NCI-H446 (cell line): ENCODE measurements at places on chromosomes 7 and 10.

GRCh38 chr7:107889992-107890391, 991 bp upstream of the DLD start:
- no peak for DNase-seq

DNA sequence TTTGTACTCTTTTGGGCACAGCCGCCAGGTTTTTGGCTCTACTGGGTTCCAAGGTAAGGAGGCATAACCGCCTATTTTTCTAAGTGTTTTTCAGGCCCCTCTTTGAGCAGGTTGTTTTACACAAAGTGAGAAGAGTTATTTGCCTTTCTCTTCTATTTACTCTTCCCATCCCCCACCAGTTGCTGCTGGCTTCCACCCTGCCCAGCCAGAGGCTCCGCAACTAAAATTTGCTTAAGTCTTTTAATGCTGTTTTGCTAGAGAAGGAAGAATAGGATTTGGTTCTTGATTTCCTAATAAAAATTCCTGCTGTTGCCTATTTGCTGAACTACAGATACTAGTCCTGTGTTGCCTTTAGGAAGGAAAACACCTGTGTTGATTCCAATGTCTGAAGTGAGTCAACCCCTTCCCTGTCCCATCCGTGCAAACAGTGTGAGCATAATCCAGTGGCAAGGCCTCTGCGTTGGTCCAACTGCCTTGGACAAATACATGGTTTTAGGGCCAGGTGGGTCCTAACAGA, 1.9 kb downstream of the PLA2G12B start:
- DNase-seq = no peak

DNA sequence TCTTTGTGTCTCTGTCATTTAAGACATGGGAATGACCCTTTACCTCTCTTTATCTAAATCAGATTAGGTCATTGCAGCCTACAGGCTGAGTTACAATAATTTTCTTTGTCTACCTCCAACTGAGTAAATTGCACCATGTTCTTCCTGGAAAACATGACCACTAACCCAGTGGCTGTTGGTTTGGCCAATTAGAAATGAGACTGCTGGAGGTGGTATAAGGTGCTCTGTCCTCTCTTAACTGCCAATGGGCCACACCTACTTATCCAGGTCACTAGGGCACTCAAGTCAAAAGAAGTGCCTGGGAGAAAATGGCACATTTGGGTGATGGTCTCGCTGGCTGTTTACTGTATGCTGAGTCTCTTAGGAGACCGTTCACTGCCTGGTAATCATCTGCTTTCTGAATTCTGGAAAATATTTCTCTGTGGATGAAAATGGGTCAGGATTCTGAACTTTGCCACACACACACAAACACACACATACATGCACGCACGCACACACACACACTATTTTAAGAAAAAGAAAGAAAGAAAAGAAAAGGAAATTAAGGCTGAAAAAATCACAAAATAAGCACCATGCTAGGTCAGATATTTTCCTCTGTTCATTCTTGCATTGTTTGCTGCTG, 16.4 kb downstream of the STAMBPL1 start:
- DNase-seq = no peak

DNA sequence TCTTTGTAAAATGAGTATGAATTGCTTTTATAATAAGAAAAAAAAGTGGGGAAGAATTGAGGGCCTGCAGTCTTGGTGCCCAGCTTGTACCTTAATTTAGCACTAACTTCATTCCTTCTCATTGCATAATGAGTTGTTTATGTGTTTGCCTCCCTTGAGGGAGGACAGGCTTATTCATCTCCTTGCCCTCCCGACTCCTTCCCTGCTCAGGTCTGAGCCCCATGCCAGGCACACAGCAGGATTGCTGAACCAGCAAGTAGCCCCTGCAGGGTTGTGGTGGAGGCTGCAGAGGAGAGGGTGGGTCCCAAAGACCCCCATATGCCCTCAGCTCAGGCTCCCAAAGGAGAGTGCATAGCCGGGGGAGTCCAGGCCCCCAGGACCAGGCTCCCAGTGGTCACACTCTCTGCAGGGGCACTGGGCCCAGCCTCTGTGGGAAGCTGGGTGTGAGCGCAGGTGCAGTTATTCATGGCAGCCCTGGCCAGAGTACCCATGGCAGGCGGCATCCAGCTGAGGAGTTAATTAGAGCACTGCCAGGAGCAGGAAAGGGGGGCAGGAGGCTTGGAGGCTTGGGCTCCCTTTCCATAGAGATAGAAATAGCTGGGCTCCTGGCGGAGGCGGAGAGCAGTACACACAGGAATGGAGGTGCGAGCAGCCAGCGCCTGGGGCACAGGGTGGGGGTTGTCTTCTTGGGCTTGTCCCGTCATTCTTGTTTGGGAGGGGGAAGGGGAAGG, 28.2 kb upstream of the GOLGA7B start:
- no peak for DNase-seq

DNA sequence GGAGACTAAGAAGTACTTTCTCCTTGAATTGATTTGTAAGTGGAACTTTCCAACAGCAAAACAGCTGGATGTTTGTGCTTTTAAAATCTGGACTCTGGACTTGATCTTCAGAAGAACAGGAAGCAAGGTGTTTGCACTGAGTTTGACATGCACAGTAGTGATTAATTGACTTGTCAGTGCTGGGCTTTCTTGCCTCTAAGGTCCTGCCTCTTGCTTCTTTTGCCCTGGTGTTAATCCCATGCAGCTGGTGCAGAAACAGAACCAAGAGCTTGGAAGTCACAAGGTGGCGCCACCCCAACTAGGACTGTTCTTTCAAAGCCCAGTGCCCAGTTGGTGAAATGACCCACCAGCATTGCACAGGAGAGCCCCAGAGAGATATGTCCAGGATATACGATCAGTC, 66.8 kb upstream of the SEPHS1 start:
- DNase-seq = no peak

GRCh38 chr7:54969208-54969967, 49.4 kb upstream of the EGFR start:
- no peak for DNase-seq

DNA sequence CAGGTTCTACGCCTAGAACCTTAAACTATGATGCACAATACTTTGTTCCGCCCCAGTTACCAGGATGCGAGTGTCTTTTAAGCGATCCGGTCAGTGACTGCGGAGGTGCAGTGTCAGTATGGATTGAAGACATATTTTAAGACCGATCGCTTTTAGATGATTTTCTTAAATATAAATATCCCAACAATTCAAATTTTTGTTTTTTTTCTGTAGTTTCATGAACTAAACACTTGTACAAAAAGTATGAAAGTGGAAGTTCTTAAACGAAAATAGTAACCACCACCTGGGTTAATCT, 835 bp downstream of the COMMD3 start:
- DNase-seq = no peak

DNA sequence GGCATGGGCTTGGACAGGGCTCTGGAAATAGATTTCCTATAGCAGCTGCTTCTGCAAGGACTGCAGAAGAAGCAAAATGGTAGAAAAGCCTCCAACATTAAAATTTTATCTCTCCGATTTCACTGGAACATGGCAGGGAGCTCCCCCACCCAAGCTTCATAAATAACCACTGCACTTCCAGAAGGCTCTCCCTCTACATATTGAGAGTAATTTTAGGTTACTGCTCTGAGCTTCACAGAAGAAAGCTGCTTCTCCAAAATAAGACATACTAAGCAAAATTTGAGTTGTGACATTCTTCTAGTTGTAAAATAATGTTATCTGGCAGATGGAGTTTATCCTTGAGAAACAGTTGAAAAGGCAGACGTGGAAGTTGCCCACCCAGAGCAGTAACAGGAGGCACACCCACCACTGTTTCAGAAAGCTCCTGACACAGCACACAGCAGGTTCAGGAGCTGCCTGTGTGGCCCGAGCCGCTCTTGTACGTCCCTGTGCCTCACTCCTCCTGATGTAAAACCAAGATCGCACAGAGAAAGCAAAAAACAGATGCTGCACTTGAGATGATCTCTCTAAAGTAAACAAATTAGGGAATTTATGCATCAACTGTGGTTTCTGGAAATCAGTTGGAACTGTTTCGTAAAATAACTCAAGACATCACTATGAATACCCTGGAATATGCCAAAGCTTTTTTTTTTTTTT, 621.0 kb downstream of the PARD3 start:
- DNase-seq = no peak

GRCh38 chr10:70568781-70569495, 33.6 kb downstream of the PRF1 start:
- no peak for DNase-seq

DNA sequence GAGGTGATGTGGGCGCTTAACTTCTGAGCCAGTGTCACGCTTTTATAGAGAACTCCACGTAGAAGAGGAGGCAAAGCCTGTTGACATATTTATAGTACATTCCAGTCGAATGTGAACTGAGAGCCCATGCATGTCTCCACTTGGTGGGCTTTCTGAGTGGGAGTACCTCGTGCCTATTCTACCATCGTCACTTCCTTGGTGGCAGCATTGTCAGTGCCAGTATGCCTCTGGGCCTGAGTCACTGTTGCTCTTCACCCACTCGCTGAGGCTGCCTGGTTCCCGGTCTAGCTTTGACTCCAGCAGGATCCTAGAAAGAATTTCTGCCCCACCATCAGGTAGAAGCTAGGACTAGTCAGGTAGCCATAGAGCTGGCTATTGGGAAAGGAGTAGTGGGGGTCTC, 30.0 kb upstream of the CDH23 start:
- no peak for DNase-seq

DNA sequence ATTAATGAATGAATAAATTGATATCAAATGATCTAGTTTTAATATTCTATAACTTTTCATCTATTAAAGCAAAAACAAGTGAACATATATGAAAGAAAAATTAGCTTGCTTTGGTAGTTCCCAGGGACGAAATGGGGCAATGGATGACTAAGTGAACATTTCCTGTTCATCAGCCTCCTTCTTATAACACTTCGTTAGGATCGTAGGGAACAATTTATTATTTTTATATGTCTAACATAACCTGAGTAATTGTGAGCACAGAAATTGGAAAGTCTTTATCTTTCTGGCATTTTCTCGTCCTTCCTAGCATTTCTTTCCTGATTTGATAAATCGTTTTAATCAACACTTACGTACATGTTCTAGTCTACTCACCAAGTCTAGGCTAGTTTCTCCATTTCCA, 59.1 kb upstream of the PPP1R3C start:
- DNase-seq = no peak

GRCh38 chr10:88270871-88271713, 312.0 kb downstream of the RNLS start:
- DNase-seq = no peak

GRCh38 chr7:46146454-46147255, 225.6 kb upstream of the IGFBP3 start:
- DNase-seq = peak; percentile 44

DNA sequence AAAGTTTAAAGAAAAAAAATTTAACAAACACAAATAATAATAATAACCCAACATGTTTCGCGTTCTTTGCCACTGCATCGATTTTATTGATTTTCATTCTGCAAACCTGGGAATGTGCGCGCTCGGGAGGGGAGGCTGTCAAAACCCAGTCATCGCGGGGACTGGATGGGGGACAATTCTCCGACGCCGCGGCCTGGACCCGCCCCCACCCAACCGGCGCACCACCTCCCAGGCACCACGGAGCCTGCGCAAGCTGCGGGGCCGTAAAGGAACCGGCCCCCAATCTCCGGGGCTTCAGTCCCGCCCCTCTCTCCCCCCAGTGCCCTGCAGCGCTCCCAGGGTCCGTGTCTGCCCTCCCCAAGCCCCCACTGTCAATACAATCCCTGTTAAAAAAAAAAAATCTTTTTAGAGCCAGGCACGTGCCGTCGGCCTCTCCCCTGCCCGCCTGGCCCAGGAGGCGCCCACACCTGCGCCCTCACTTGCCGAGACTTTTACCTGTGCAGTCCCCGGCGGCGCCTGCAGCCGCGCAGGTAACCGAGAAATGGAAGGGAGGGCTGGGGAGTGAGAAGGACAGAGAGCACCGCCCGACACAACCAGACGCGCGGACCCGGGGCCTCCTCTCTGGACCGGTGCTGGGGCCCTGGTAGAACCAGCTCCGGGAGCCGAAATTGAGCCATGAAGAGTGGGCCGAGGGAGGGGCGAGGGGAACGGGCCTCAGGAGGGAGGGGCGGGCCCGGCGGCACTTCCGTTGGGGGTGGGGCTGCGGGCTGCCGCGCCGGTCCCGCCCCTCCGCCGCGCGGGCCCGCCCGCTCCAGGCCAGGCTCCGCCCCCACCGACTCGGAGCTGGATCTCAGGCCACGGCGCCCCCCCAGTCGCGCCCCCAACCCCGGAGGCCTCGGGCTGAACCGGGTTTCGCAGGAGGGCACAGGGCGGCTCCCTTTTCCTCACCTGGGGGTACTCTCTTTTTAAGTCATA, 7.6 kb upstream of the ZNF503 start:
- peak; percentile 4 for DNase-seq

- no peak for DNase-seq
Measured at GRCh38 chr7:112790586-112791003, 402 bp upstream of the TMEM168 start.

DNA sequence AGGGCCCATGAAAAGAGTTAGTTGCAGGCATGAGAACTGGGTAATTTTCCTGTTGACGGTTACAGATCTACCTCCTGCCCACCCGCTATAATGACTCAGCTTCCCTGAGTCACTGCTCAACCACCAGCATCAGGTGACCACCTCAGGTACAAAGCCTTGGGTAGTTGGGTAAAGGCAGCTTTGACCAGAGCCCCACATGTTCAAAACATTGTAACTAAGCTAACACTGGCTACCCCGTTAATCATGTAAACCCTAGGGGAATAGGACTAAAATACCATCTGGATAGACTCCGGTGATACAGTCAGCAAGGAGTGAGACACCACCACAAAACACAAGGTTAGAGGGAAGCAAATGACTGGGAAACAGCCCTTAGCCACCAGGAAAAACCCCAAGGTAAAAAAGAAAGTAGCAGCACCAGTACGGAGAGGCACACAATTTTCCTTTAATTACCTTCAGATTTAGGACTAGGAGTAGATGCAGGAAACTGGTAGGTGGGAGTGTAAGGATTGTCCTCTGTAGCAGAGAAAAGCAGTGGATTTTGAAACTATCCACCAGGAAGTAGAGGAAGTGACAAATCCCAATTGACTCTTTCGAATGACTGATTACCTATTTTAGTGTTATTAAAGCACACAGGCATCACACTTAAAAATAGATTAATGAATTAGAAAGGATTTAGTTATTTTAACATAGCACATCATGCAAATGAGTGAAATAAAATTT, 103.5 kb upstream of the PDLIM1 start:
- no peak for DNase-seq

DNA sequence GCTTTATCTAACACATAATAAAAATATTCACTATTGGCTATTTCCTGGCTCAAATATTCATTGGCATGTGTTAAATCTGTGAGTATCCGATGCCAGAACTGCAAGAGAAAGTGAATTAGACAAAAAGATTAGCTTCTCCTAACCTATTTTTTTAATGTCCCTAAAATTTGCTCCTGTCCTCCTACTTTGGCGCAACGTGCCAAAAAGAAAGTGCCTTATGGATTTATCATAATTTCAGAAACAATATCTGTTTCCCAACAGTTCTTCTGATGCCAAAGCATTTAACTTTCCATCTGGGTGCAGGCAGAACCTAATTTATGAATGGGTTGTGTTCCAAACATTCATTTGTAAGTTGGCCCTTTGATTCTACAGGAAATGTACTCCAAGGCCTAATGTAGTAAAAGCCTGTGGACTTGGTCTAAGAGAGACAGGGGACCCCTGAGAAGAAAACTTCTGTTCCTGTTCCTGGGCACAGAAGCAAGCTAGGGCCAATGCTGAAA, 15.4 kb downstream of the PIP4K2A start:
- DNase-seq = peak; percentile 60

GRCh38 chr10:123187781-123188180, 33.6 kb downstream of the BUB3 start:
- DNase-seq = no peak
